OCI-LY7 (cell line): ENCODE measurements at places on chromosomes 7 and 10. TPM values are rescaled to one million over a fixed set of nuclear protein-coding genes. Genes with fewer than 3 reads are reported as not detected.
A peak's percentile ranks its signal among the peaks of the same experiment; 100 is the strongest.

Gene OR6V1
- total RNA-seq = not detected in 2 replicates

DNA sequence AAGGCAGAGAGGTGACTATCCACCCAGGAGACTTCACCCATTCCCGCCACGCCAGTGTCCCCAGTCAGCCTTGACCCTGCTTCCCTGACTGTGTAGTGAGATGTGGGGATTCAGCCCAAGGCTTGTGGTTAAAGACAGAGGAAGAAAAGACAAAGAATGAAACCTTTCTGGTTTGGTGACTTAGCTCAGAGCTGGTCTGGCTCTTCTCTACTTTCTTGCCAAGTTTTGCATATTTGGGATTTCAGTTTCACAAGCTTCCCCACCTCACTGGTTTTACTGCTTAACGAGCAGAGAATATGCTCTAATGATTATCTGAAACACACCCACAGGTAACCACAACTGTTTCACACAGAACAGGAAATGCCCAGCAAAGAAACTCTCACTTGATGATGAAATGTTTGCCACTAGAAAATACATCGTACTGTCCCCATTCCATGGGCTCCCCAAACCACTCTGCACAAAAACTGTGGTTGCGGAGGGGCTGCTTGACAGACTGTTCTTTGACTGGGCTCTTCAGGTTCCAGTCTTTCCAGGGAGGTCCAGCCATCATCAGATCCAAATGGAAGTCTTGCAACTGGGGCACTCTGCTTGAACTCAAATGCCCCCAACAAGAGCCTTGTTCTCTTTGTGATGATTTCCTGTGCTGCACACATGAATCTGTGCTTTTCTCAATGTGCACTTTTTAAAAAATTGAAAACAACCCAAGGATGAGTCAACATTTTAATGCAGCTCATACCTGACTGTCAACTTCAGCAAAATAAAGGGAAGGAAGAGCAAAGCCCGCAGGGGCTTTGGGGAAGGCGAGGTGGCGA is 95.5 kb downstream of the CTBP2 start:
- peak; percentile 90 for DNase-seq

- no peak for DNase-seq
Measured at GRCh38 chr7:149220534-149220933, 18.9 kb upstream of the ZNF212 start.

DNA sequence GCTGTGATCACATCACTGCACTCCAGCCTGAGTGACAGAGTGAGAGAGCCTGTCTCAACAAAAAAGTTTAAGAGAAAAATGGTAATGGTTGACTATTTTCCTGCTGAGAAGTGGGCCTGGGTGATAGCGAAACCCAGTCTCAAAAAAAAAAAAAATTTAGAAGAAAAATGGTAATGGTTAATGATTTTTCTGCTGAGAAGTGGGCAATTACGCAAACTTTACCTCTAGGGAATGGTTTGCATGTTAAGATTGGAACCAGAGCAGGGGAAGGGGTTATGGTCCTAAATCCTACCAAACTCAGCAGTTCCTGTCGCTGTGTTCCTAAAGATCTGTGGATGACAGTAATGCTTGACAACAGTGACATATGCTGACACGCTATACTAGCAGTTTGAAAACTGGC is 130.5 kb upstream of the RHEB start:
- DNase-seq = no peak

Gene RPEL1
- not detected in 2 replicates for total RNA-seq

Gene DENND2A
- 0.13 TPM in 1 of 2 replicates, not detected in the other for total RNA-seq

- no peak for DNase-seq
Measured at GRCh38 chr7:98470485-98471240, 69.8 kb upstream of the BAIAP2L1 start.

Gene GRM3
- not detected in 2 replicates for total RNA-seq

- no peak for DNase-seq
Measured at GRCh38 chr7:51587604-51588003, 271.0 kb upstream of the COBL start.

GRCh38 chr10:93032105-93032808 is 28.3 kb upstream of the CYP26C1 start:
- DNase-seq = no peak

DNA sequence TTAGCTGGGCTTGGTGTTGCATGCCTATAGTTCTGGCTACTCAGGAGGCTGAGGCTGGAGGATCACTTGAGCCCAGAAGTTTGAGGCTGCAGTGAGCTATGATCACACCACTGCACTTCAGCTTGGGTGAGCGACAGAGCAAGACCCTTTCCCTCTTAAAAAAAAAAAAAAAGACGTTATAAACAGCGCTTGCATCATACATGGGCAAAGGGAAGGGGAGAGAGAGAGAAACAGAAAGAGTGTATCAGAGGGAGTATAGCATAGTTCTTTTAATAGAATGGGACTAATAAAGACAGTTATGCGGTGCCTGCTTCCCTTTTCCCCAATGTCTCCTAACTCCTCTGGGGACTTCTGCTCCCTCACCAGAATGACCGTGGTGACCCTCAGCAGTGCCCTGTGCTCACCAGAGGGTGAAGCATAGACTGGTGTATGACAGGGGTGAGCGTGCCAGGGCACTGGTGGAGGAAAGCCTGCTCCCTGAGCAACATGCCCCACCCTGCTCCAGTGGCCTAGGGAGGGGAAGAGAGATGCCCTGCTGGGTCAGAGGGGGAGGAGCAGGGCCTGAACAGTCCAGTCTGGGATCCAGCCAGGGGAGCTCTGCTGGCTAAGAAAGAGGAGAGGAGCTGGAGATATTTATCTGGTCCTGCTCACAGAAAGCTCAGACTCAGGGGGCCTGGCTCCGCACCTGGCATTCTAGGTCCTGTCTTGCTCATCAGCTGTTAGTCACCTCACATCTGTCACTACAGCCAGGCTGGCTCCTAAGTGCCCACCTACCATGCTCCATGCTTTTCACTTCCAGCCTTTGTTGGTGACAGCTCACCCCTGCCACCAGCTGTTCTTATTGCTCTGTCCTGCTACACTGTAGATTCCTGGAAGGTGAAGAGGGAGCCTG is 2.2 kb downstream of the PDZD7 start:
- DNase-seq = no peak

DNA sequence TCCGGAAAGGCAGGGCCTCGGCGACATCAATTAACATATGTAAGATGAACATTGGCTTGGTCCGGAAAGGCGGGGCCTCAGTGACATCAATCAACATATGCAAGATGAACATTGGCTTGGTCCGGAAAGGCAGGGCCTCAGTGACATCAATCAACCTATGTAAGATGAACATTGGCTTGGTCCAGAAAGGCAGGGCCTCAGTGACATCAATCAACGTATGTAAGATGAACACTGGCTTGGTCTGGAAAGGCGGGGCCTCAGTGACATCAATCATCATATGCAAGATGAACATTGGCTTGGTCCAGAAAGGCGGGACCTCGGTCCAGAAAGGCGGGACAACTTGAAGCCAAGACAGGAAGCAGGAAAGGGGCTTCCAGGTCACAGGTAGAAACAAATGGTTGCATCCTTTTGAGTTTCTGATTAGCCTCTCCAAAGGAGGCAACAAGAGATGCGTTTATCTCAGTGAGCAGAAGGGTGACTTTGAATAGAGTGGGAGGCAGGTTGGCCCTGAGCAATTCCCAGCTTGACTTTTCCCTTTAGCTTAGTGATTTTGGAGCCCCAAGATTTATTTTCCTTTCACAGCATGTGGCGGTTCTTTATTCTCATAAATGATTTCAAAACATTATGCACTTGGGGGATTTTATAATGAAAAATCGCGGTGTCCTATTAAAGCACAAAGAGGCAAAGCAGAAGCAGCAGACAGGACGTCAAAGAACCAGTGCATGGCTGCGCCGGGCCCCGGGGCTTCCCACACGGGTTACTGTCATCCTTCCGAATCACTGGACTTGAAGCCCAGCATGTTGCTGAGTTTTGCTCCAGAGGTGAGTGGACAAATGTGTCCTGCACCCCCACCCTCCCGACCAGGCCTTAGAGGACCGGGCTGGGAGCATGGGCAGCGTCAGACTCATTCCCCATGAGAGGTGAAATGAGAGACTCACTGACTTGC is 43.1 kb upstream of the EN2 start:
- DNase-seq = peak; percentile 5

Gene GNGT1
- not detected in 2 replicates for total RNA-seq

Gene SLC18A2
- total RNA-seq = not detected in 2 replicates

DNA sequence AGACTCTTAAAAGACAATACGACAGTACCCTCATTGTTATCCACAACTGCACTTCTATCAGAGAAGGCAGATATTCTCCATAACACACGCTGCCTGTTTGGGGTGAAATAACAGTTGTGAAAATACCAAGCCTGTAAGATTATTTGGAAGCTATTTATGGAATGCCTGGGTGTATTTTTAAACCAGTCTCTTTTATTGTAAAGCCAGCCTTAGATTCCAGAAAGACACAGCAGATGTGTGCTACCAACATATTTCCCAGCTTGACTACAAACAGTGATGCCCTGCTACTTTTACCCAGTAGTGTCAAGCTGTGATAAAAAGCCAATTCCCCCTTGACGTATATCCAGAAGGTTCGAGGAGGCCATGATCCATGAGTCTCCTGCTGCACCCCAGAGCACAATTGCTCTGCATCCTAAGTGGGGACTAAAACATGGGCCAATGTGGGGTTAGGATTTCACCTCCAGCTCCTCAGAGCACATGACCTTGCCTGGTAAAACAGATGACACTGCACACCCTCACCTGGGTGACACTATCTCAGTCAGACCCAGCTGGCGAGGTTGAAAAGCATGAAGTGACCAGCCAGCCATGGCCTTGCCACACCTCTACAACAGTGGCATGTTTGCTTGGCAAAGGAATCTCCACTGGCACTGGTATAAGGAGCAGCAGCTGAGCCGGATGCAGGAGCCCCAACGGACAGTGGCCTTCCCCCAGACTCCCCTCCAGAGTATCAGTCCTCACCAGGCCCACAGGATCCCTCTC is 62.2 kb downstream of the GFRA1 start:
- no peak for DNase-seq

DNA sequence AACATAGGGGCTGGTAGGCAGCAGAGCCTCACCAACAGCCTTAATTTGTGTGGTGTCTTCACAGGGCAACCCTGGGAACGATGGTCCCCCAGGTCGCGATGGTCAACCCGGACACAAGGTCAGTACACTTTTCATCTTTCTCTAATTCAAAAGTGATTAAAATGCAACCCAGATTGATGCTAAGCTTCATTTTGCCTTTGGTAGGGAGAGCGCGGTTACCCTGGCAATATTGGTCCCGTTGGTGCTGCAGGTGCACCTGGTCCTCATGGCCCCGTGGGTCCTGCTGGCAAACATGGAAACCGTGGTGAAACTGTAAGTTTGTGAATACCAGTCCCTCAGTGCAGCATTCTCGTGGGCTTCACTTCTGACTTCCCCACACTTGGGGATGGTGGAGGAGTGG is 30.9 kb downstream of the COL1A2 start:
- no peak for DNase-seq

- DNase-seq = no peak
Measured at GRCh38 chr7:132082394-132082793, 493.9 kb downstream of the PLXNA4 start.

DNA sequence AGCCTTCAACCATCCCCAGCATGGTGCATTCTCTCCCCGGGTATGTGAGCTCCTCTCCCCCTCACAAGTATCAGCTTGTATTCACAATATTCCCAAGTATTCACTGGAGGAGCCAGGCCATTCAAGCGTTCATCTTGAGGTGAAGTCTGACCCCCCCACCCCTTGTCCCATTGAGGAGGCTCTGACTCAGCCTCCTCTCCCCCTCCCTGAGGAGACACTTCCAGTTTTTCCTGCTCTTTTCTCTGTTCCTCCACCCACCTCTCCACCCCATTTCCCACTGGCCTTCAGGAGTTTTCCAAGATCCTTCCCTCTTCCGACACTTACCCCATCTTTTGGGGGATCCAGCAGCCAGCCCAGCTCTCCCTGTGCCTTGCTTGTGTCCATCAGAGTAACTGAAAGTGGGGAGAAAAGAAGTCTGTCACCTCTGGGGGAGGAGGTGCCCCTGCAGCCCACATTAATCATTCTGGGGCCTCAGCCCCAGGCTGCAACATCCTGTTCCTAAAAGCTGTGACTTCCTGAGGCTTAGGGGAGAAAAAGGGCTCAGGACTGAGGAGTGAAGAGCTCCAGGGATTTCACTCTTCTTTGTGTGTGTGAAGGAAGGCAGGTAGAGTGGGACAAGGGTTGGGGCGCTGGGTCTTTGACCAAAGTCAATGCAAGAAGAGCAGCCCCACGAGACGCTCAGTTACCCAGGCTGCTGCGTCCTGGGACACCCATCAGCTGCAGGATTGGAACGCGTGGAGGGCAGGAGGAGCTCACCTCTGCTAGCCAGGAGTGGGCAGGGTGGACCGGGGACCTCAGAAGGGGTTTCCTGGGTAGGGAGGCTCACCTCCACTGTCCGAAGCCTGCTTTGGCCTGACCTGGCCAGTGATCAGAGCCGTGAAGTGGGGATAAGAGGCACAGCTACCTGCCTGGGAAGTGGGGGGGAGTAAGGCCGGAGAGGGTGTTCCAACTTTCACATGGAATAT is 1.1 kb downstream of the EPHA1 start:
- DNase-seq = no peak

- DNase-seq = no peak
Measured at GRCh38 chr7:91416155-91416865, 152.1 kb downstream of the FZD1 start.

- no peak for DNase-seq
Measured at GRCh38 chr7:126185959-126186580, 1066.7 kb downstream of the GRM8 start.

Gene INMT
- 0.15 and 0.32 TPM in 2 replicates for total RNA-seq

DNA sequence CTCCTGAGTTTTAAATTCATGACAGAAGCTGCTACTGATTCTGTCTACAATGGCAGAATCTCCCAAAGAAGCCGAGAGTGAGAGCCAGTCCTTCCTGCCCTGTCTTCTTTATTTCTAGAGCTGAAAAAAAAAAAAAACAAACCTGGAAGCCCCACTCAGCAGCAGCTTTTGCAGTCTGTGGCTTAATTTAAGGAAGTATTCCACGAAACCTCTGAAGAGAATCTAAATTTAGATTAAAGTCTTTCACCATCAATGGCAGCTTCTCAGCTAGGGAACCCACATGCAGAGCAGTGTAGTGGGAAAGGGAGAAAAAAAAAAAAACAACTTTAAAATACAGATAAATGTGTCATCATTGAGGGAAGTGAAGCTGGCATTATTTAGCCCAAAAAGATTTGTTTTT is 23.4 kb downstream of the SMURF1 start:
- DNase-seq = no peak

DNA sequence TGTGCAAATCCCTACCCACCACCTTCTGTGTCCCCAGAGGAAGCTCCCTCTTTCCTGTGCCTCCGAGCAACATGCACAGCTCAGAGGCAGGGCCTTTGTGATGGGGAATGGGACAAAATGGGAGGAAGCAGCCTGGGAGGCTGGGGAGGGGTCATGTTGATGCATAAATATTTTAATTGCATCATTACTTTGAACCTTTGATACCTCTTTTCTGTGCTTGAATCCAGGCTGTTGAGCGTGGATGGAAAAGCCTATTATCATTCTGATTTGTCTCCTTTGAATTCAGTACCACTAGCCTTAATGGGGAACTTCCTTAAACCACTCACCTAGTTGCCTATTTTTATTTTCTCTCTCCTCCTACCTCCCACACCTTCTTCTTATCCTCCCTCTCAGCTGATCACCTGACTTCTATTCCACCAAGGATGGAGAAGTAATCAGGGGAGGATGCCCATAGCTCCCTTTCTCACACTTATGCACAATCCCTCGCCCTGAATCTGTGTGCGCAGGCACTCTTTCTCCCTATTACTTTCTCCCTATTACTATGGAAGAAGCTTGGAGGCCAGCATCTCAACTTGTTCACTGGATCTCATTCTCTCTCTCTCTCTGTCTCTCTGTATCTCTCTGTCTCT is 78.5 kb downstream of the SEC61G start:
- DNase-seq = no peak

- DNase-seq = no peak
Measured at GRCh38 chr7:8143151-8143874, 118.7 kb downstream of the ICA1 start.
